Inflammatory macrophage (primary cell): ENCODE measurements at places on chromosomes 5 and 9.

- no peak for DNase-seq
Measured at GRCh38 chr5:114050087-114050486, 311.8 kb upstream of the KCNN2 start.

- no peak for DNase-seq
Measured at GRCh38 chr5:170254056-170254455, 21.3 kb downstream of the C5orf58 start.

GRCh38 chr5:84433461-84433860 lies 48.8 kb upstream of the EDIL3 start:
- DNase-seq = no peak

DNA sequence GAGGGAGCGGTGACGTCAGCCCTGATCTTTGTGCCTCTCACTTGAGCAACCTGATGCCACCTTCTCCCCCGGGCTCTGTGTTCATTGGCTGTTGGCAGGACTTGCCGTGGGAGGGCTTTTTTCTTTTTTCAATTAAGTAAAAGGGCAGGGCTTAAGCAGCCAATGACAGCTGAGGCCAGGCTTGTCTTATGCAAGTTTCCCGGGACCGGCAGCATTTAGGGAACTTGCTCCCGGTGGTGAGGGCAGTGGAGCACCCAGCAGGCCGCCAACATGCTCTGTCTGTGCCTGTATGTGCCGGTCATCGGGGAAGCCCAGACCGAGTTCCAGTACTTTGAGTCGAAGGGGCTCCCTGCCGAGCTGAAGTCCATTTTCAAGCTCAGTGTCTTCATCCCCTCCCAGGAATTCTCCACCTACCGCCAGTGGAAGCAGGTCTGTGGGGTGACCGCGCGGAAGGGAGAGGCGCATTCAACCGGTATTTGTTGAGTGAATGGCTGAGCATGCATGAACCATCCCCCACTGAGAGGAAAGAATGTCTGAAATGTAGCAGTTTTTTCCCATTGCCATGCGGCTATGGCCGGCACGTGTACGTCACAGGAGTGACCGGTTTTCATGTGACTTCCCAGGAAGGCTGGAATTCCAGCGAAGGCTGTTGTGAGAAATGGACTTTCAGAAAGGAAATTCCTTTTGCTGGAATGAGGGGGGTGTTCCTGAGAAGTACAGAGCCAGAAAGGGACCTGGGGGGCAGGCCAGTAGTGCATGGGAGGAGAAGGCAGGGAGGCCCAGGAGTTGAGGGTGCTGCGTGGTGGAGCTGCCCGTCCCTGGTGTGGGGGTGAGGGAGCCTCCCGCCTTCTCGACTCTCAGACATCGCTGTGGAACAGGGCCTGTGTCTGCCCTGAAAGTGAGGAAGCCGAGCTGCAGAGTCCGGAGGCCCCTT lies 29.0 kb downstream of the PTGES2 start:
- peak; percentile 99 for DNase-seq

- DNase-seq = no peak
Measured at GRCh38 chr9:77647267-77648233, 572 bp downstream of the GNA14 start.

GRCh38 chr5:150122536-150123481 lies 32.8 kb downstream of the PDGFRB start:
- DNase-seq = no peak

- DNase-seq = no peak
Measured at GRCh38 chr9:70829591-70830265, 291.7 kb downstream of the TRPM3 start.

DNA sequence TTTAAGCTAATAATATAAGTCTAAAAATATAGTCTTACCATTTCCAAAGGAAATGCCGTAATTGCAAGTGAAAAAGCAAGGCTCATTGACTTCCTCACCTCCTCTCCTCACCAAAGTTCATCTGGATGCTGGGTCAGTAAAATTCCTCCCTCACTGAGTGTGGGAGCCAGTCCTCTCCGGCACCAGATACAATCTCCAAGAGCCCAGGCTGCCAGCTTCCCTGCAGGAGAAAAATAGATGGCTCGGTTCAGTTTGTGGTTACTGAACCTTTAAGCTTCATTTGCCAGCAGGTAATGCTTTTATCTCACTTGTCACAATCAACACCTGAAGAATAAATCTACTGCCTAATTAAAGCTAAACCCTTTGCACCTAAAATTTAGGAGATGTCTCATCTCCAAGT lies 115.3 kb upstream of the VLDLR start:
- DNase-seq = no peak

- no peak for DNase-seq
Measured at GRCh38 chr5:122311961-122312590, at the start of gene SNCAIP. TSS of gene SNCAIP (plus strand) at chr5:122312237. CDS start at chr5:122391135, 78,898 bp downstream.

GRCh38 chr9:132610661-132611060 lies 28.3 kb downstream of the BARHL1 start:
- no peak for DNase-seq

DNA sequence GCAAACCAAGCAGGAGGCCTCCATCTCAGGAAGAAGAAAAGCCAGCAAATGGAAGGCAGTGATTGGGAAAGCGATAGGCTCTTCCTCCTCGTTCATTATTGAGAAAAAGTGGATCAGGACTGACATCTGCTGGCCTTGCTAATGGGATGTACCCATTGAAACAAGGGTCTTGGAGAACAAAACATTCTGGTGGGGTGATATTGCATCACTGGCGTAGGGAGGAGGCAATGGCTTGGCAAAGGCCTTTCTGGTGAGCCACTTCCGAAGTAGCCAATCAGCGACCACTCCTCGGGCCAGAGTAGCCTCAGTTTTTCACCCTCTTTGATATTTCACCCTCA lies 86.7 kb upstream of the NFIB start:
- DNase-seq = no peak
